Fibroblast of mammary gland (primary cell): ENCODE measurements at places on chromosomes 2 and 18.
A peak's percentile ranks its signal among the peaks of the same experiment; 100 is the strongest.

GRCh38 chr18:710418-711300, 1.8 kb downstream of the ENOSF1 start:
- DNase-seq, result no peak

DNA sequence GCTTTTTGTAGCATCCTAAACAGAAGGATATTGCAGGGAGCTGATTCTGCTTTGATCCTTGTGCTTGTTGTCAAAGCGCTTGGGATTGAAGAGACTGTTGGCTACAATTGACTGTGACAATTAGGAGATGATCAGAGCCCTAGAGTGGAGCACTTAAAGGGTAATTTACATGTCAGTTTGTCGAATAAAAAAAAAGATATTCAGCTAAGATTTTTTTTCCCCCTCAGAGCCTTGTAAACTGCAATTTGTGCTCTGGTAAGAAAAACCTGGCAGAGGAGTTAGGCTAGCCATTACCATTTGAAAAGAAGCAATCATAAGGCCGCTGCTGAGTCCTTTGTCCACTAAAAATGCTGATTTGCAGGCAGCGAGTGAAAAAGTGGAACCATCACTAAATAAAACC, 47.8 kb upstream of the ZEB2 start:
- no peak for DNase-seq

GRCh38 chr2:30665761-30666265, 141.4 kb downstream of the CAPN13 start:
- no peak for DNase-seq

DNA sequence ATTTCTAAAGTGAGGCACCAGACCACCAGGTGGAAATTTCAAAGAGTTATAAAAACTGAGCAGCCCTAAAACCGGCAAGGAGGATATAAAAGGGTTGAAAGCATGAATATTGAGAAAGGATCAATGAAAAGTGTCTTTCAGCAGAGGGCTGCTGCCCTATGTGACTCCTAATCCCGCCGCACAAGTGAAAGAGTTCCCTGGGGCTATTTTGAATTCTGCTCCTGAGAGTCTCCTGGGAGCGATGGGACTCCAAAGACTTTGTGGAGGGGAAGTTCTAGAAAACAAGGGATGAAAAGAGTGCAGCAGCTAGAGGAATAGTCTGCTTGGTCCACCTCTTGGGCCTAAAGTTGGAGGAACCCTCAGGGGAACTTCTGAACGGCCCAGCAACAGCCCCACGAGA, 205.2 kb downstream of the SP3 start:
- DNase-seq, result no peak

DNA sequence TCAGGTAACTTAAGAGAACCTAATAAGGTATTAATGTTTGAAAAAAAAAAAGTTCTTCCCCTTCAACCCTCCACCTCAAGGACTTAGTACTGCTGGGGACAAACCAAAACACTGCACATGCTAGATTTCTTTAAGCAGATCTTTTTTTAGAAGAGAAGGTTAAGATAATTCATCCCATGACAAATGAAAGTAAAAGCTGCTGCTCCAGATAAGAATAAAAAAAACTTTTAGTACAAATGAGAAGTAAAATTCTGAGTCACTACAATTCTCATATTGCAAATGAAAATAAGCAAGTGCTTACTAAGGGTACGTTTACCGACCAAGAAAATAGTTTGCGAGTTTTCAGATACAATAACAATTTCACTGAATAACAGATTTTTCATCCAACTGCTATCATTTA, 8.9 kb downstream of the STAM2 start:
- peak; percentile 55 for DNase-seq

DNA sequence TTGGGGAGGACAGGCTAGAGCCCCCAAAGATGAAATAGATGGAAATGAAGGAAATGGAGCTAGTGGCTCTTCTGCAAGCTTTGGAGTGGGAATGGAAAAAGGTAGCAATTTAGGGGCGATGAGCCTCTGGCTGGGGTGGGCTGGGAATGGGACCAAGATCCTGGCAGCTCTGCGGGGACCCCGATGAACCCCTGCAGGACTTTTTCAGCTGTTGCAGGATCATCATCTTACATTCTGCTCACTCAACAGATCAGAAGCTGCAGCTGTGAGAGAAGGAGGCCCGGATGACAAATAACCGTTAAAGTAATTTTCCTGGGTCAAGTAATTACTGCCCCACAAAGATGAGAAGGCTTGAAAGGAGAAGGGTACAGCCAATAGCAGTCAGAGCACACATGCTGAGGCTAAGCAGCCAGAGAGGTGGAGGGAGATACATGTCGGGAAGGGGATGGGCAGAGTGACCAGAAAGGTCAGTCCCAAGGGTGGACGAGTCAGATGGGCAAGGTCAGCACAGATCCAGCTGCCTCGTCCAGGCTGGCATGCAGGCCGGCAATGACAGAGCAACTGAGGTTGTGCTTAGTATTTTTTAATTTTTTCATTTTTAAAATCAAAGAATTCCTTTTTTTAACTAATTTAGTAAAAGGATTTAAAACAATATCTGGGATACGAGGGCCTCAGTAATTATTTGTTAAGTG, 245.0 kb upstream of the RAB6C start:
- DNase-seq, result no peak

DNA sequence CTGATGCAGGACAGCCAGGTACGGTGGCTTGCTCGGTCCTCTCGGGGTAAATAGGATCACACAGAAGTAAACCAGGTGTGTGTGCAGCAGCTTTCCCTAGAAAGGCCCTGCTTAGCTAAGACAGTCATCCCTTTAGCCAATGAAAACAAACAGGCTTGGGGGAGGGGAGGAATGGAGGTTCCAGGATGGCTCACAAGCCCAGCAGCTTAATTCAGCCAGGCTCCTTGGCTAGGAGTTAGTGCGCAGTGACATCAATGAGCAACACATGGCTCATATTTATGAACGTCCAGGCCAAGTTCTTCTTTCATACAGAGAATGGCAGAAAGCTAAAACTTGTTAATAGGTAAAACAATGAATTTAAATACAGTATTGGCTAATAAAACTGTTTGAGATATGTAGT, 10.2 kb downstream of the IAH1 start:
- DNase-seq, result peak; percentile 80

DNA sequence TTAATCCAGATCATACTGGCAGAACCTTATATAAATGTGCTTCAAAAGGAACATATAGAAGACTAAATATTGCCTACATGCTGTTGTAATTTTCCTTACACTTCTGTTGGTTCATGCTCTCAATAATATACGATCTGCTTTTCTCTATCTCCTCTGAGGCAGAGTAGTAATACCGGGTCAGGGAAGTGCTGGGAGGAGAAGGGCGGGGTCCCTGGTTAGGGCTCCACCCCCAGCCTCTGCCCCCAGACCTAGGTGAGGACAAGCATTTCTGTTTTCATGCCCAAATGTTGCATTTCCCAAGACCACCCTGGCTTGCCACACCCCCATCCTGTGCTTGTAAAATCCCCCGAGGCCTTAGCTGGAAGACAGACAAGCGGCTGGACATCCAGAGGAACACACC, 55.3 kb downstream of the PLA2R1 start:
- DNase-seq, result no peak

GRCh38 chr2:226080334-226080733, 680.8 kb downstream of the NYAP2 start:
- DNase-seq, result peak; percentile 64

DNA sequence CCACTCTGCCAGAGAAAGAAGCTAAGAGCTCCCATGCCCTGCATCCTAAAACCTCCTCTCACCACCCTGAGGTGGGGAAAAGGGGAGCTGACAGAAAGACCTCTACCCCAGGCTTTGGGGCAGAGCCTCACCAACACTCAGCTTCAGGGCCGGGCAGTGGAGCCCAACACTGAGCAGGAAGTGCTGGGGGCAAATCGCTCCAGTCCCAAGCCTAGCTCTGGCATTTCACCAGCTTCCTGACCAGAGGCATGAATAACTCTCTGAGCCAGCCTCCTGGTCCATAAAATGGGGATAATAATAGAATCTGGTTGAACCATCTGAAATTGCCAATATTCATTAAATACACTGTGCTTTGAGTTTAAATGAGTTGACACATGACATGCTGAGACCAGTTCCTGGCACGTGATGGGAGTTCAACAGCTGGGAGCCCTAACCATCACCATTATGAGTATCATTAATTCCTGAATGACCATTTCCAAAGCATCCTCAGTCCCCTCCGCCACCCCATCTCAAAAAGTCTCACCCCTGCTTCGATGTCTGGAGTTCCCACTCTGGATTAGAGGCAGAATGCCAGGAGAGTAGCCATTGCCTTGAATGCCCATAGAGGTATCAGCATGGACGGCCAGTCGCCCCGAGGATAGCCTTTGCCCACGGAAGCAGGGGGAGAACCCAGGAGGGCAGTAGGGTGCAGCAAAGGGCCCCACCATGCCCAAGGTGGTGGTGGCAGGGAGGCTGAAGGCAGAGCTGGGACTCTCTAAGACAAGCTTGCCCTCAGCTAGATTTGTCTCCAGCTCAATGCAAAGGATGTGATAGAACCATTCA, 153.4 kb downstream of the TNS1 start:
- DNase-seq, result no peak

DNA sequence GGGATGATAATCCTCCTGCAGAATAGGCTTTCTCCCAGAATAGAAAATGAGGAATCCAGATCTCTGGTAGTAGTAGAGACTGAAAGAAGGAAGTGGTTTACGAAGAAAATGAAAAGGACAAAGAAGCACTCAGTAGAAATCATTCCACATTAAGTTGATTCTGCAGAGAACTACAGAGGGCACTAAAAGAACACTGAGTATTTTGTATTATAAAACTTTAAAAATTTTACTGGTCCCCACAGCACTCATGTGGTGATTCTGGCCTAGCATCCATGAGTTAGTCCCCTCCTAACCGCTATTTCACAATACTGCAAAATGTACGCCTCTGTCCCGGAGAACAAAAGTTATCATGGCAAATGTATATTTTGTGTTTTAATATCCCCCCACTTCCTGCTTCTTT, 42.9 kb upstream of the SLC35F5 start:
- DNase-seq, result peak; percentile 24

- DNase-seq, result peak; percentile 83
Observed at GRCh38 chr2:196205881-196206435, 34.6 kb upstream of the STK17B start.

DNA sequence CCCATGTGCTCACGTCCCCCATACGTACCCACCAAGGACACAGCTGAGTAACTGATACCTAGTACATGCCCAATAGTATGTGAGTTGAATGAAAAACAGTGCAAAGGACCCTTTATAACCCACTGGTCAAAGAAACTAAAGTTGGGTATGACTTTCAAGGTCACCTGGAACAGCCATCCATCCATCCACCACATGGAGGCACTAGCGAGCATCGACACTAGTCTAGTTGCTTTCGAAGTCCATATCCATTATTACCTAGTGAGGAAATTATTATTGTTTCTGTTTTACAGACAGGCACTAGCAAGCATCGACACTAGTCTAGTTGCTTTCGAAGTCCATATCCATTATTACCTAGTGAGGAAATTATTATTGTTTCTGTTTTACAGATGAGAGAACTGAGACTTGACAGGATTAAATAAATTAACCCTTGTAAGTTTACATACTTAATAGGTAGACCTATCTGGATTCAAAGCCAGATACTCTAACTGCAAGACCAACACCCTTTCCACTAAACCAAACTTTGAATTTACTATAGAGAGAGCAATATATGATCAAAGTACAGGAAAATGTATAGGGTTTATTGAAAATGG, 233.7 kb downstream of the METTL4 start:
- peak; percentile 59 for DNase-seq

GRCh38 chr2:230968921-230969658, 26.8 kb upstream of the SPATA3 start:
- DNase-seq, result no peak

DNA sequence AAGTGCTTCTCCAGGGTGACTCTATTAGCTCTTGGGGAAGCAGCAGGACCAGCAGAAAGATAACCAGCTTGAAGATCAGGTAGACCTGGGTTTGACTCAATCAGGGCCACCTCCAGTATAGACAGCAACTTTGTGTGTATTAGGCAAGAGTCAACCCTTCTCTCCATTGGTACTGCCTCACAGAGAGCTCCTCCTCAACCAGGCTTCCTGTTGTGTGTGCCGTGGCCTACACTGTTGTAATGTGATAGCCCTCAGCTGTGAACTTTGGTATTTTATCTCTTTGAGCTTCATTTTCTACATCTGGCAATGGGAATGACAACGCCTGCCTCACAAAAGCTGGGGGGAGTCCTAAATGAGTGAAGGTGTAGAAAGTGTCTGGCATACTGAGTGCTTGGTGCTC, 17.0 kb upstream of the MAP3K20 start:
- DNase-seq, result no peak

- DNase-seq, result peak; percentile 85
Observed at GRCh38 chr2:23606968-23607367, 222.0 kb downstream of the KLHL29 start.

- no peak for DNase-seq
Observed at GRCh38 chr2:241482126-241482955, 26.0 kb downstream of the STK25 start.

DNA sequence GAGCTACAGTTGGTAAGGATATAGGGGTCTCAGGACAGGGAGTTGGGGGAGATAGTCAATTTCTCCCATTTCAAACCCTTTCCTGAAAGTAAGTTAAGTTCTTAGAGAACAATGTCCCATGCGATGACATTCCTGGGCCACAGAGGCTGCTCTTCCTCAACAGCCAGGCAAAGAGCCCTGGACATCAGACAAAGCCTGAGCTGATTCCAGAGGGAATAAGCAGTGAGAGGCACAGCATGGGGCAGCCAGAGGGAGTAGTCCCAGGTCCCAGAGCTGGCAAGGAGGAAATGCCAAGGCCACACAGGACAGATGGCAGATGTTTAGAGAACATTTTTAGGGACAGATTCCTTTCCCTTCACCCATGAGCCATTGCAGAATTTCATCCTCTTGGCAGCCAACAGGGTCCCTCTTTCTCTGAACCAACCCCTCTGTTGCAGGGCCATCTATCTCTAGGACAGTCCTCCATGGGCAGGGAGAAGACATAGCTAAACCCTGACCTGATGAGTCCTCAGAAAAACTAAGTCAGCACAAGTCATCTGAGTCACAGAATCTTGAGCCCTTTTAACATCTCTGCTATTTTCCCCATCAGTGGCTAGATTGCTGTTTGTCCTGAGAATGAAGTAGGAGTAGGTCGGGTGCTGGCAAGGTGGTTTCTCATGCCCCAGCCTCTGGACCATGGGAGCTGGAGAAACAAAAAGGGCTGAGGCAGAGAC, 81.6 kb upstream of the STPG4 start:
- peak; percentile 24 for DNase-seq

DNA sequence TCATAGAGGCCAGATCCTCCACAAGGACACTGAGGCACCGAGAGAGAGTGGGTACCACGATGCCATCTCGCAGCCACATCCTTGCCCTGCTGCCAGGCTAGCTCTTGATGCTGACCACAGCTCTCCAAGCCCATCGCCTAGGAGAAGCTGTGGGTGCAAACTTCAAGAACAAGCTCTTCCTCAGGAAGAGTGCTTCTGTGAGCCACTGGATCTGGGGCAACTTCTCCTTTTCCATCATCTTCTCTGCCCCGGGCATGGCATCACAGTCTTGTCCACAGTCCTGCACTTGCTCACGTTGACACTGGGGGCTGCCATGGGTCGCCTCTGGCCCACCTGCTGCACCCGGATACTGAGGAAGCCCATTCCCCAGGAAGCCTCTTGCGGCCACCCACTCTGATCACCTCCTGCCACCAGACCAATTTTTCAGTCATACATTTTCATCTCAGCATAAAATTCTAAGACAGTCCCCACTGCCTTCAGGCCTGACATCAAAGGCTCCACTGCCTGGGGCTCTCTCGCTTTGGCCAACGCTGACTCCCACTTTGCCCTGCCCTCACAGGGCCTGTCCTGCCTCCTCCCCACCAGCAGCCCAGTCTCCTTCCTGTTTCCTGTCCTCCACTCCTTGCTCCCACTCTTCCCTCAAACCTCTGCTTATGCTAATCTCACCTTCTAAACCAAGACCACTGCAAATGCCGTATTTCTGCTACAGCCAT, 243.9 kb downstream of the AFF3 start:
- no peak for DNase-seq

- DNase-seq, result no peak
Observed at GRCh38 chr2:101741775-101742520, 44.4 kb downstream of the MAP4K4 start.
